Fibroblast of mammary gland (primary cell): ENCODE measurements at places on chromosomes 2 and 18.

GRCh38 chr18:51211552-51211951, 14.1 kb upstream of the MEX3C start:
- peak; percentile 79 for DNase-seq

DNA sequence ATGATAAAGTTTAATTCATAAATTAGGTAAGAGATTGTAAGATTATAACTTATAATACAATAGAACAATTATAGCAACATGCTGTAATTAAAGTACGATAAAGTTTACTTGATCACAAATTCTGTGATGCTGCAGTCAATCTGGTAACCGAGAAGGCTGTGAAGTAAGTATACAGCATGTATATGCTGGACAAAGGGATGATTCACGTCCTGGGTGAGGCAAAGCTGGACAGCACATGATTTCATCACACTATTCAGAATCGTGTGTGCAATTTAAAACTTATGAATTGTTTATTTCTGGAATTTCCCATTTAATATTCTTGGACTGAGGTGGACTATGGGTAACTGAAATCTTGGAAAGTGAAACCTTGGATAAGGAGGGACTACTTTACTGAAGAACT, 522.2 kb upstream of the CNTNAP5 start:
- peak; percentile 73 for DNase-seq

DNA sequence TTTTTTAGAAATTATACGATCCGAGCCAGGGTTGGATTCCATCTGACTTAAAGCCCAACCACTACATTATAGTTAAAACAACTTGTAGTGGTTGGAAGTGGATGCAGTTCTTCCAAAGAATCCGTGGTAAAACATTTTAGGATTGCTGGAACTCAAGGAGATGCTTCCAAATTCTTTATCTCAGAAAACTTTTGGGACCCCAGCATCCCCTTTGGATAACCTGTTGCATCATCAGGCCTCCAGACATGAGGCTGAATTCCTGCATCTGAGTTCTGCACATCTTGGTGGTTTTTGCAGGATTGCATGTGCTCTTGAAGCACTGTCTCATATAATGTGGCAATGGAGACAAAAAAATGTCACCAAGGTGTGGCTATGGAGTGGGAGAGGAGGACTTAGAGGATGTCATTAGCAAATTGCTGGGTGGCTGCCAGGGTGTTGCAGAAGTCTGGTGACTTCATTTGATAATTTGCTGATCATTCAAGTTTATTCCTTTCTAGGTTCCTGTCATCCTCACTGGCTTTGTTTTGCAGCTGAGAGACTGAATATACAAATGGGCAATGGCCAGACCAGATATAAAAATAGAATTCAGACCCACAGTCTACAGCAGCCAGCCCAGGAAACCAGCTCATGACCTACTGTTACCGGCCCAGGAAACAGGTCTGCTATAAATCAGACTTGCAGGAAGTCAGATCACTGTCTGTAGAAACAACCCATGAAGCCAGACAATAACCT, 207.7 kb downstream of the BCL2 start:
- DNase-seq: no peak

DNA sequence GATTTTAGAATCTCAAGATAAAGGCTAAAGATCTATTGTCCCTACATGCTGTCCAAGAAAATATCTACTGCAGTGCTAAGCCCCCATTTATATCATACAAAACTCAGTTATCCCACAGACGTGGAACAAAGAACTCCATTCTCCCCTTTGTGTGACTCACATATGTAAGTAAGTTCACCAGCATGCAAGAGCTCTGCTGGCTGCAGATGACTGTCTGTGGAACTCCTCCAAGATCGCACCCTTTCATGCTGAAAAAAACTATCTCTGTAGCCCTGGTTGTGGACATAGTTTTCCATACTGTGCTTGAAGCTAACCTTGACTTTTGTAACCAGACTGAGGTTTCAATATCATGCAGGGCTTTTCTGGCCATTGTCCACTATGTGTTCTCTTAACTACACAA, 207.1 kb downstream of the ZNF521 start:
- DNase-seq: peak; percentile 79

- DNase-seq: no peak
Observed at GRCh38 chr2:145043399-145043834, 523.5 kb upstream of the ZEB2 start.

DNA sequence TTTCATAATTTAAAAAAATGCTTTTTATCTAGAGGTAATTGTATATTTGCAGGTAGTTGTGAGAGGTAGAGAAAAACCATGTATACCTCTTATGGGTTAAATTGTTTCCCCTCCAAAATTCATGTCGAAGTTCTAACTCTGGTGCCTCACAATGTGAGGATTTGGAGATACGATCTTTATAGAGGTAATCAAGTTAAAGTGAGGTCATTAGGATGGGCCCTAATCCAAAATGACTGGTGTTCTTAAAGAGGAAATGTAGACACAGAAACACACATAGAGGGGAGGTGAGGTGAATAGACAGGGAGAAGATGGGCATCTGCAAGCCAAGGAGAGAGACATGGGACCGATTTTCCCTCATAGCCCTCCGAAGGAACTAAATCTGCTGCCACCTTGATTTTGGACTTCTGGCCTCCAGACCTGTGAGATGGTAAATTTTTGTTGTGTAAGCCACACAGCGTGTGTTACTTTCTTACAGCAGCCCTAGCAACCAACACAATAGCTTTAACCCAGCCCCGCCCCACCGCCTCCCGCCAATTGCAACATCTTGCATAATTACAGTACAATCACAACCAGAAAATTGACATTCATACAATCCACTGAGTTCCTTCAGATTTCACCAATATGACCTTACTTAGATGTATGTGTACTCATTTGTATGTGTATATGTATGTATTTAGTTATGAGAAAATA, 208.9 kb downstream of the MIB1 start:
- no peak for DNase-seq

GRCh38 chr2:2872713-2873449, 504.7 kb downstream of the EIPR1 start:
- DNase-seq: no peak

DNA sequence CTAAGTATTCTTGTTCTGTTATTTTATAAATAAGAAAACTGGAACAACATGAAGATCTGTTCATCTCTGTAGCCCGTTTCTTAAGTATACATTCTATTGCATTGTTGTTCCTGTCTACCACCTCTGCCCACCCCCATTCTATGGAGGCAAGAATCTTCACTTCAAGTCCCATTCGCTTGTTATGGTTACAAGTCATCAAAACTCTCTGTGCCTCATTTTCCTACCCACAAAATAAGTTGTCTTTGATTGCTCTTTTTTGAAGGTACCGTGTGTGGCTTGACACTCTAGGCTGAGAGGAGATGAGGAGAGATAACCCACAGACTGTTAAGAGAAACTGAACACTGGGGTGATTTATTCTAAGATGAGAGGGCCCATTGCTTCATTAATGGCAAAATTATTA, 2.9 kb upstream of the EVA1A start:
- no peak for DNase-seq

DNA sequence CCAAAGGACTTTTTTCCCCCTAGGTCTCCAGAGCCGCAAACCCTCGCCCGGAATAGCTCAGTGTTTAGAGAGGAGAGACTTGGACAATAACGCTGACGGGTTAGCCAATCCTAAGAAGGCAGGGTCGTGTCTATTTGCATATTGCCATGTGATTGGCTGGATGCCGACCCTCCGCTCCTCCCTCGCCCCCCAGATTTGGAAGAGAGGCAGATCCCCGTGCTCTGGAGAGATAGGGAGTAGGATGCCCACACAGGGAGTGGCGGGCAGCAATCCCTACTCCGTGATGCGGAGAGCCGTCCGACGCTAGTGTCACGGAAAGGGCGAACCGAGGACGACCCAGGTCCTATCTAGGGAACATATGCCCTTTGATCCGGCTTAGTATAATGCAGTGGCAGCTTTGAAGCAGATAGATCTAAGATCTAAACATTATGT, 1.4 kb downstream of the WNT6 start:
- DNase-seq: peak; percentile 34

DNA sequence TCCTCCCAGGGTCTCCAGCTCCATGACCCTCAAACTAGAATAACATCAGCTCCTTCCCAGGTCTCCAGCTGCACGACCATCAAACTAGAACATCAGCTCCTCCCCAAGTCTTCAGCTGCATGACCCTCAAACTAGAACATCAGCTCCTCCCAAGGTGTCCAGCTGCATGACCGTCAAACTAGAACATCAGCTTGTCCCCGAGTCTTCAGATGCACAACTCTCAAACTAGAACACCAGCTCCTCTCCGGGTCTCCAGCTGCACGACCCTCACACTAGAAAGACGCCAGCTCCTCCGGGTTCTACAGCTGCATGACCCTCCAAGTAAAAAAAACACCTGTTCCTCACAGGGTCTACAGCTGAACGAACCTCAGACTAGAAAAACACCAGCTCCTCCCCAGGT, 312.9 kb upstream of the TFPI start:
- DNase-seq: no peak

DNA sequence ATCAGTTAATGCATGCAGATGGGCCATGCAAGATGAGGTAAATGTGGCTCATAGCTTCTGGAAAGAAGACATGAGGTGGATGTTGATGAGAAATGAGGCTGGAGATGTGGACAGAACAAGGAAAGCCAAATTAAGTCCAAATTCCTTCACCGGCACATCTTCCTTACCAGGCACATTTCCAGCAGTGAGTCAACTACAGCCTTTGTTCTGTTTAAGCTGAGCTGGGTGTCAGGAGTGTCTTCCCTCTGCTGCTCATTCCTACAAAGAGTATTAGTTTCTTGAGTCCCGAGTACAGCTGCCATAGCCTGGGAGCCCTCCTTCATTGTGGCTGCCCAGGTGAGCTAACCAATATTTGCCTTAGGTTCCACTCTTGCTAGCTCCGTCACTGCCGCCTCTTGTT, 945.0 kb downstream of the SLC4A3 start:
- DNase-seq: peak; percentile 69

GRCh38 chr2:64203131-64203857, 59.1 kb upstream of the PELI1 start:
- DNase-seq: peak; percentile 32

DNA sequence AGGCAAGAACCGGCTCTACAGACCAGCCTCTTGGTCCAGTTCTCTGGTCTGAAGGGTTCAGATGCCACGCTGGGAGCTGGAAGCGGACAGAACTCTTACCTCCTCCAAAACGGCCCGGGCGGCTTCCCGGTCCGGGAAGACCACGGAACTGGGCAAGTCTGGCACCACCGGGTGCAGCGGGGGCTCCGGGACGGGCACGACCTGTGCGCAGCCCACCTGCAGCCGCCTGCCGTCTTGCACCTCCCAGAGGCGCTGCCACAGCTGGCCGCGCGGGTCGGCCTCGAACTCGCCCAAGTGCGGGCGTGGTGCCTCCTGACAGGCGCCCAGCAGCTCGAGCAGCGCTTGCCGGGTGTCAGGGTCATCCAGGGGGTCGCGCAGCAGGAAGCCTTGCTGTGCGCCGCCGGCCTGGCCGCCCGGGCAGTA, 773 bp downstream of the CMPK2 start:
- no peak for DNase-seq

DNA sequence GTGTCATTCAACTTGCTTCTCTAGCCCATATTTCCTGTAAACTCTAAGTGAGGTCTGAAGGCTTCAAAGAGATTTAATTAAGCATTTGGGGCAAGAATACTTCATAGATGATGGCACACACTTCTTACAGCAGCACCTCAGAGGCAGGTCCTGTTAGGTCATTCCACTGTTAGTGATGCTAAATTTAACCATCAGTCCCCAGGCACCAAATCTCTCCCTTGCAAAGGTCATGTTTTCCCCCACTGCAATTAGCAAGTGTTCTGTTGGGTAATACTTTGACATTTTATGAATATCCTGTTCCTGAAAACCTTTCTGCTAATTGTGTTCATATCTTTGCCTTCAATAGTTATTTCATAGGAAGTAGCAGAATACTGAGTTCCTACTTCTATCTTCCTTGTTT, 117.0 kb downstream of the STK39 start:
- no peak for DNase-seq

DNA sequence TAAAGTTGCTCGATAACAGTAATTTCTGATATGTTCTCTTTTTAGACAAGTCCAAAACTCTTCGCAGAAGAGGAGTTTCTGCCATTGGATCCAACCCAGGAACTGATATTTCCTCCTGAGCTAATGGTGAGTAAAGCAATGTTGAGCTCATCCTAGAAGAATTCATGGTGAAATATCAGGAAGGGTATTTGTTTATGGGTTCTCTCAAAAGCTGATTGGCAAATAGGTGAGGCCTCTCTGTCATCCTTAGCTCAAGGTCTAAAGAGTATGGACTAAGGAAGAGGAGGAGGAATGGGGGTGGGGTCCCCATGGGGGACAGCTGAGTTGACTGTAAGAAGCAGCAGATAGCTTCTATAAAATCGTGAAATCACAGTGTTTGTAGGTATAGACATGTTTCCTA, 18.2 kb downstream of the AOX1 start:
- DNase-seq: peak; percentile 77

DNA sequence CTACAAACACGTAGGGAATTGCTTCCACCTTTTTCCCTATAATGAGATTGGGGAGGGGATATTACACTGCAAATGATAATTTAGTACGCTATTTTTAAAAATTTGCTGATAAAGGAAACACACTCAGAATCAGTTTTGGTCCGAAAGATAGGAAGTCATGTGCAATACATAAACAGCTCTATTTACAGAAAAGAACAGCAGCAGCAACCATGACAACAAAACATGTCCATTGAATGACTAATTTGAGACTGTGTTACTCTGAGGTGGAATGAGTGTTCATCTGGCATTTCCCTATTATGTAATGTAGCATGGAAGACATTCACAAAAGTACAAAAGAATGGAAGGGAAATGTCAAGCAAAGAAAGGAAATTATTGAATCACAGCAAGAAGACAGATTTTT, 337.2 kb downstream of the NBAS start:
- peak; percentile 88 for DNase-seq

DNA sequence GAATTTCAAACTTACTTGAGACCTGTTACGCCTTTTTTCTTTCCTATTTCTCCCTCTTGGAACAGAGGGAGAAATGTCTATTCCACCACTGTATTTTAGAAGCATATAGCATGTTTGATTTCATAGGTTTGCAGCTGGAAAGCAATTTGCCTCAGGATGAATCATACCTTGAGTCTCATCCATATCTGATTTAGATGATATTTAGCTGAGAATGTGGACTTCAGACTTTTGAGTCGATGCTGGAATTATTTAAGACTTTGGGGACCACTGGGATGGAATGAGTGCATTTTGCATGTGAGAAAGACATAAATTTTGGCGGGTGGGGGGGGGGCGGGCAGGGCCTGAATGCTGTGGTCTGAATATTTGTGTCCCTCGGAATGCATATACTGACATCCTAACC, 282.7 kb upstream of the STON1 start:
- DNase-seq: peak; percentile 6

GRCh38 chr2:174615871-174616436, 18.4 kb upstream of the WIPF1 start:
- DNase-seq: peak; percentile 95

- DNase-seq: peak; percentile 15
Observed at GRCh38 chr2:205148755-205149154, 533.5 kb upstream of the NRP2 start.
